Suppressor macrophage (primary cell): ENCODE measurements at places on chromosomes 5 and 9.

- DNase-seq, result no peak
Observed at GRCh38 chr5:81288021-81288433, 13.4 kb upstream of the ZCCHC9 start.

- DNase-seq, result no peak
Observed at GRCh38 chr9:77521091-77521490, 127.0 kb downstream of the GNA14 start.

- no peak for DNase-seq
Observed at GRCh38 chr9:133729617-133730281, 8.4 kb downstream of the SARDH start.

DNA sequence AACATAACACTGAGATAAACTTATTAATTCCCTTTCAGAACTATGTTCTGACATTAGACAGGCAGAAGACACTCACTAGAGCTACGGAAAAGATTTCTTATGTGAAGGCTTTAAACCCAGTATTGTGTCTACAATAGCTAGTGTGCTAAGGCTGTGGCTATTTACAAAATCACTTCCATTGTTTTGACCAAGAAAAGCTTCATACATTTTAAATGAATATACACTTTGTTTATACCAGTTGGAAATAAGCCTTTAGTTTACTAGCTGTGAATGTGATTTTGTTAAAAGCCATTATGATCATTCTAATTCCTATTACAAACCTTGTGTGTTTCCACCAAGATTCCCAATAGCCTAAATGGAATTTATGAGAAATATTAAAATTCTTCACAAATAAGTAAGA lies 83.0 kb downstream of the AGTPBP1 start:
- no peak for DNase-seq

- peak; percentile 38 for DNase-seq
Observed at GRCh38 chr5:219460-219863, 1.3 kb downstream of the SDHA start.

- no peak for DNase-seq
Observed at GRCh38 chr9:87340391-87340790, 157.3 kb upstream of the DAPK1 start.

- peak; percentile 16 for DNase-seq
Observed at GRCh38 chr9:83521411-83521810, 16.8 kb downstream of the FRMD3 start.

- no peak for DNase-seq
Observed at GRCh38 chr9:126628969-126629674, 15.4 kb downstream of the LMX1B start.

- no peak for DNase-seq
Observed at GRCh38 chr9:16864649-16865434, 5.6 kb downstream of the BNC2 start.

- no peak for DNase-seq
Observed at GRCh38 chr5:16886366-16886736, 49.7 kb downstream of the MYO10 start.

- no peak for DNase-seq
Observed at GRCh38 chr5:122341087-122341486, 29.1 kb downstream of the SNCAIP start.

GRCh38 chr9:73595036-73595545 lies 443.4 kb downstream of the ANXA1 start:
- DNase-seq, result no peak

GRCh38 chr9:111438541-111439235 lies 45.5 kb downstream of the ECPAS start:
- no peak for DNase-seq

DNA sequence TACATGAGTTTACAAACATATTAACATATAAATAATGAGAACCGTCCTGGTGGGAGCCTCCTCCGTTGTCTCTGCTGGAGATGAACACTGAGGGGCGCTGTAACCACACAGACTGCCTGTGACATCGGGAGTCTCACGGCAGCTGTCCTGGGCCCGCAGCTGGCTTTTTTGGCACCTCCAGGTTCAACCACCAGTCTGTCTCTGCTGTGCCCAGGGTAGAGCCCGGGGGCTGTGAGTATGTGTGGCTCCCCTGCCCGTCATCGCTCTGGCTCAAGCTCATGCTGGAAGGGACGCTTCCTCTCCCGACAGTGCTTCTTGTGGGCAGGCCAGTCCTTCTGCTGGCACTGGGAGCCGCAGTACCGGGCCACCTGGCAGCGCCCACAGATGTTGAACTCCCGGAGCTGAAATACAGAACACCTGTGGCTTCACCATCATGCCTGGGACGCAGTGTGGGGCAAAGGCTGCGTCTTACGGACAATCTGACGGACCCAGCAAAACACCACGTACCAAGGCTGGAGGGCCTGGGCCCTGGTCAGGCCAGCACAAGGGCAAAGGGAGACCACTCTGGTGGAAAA lies 3.6 kb upstream of the DPH7 start:
- DNase-seq, result peak; percentile 33

DNA sequence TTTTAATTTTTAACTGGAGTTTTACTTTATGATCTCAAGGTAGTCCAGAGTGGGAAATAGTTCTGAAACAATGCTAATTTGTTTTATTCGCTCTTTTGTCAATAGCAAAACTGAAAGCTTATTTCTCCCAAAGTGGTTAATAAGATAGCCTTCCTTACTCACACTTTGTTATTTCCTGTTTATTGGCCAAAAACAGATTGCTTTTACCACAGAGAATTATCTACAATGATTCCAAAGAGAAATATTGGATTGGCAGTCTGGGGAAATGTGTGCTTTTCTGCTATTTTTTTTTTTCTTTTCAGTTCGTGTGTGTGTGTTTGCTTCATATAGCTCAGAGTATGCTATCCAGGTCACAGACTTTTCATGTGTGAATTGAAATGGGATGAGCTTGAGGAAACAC lies 756.7 kb upstream of the RGMB start:
- no peak for DNase-seq

GRCh38 chr5:153970496-153970895 lies 68.2 kb downstream of the FAM114A2 start:
- DNase-seq, result no peak

DNA sequence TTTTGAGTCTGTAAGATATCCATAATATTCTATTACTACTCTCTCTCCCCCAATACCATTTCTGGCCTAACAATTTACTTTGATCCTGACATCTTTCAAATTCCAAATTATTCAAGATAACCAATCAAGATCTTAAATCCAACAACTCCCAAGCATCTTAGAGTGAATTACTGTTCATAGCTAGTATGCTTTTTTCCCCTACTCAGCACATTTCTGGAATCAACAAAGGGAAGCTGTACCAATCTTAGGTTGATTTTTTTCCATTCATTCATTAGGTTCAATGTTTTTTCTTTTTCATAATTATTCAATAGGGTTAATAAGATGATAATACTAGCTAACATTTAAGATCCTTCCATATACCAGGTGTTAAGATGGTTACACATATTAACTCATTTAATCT lies 50.3 kb upstream of the MTMR12 start:
- DNase-seq, result no peak

DNA sequence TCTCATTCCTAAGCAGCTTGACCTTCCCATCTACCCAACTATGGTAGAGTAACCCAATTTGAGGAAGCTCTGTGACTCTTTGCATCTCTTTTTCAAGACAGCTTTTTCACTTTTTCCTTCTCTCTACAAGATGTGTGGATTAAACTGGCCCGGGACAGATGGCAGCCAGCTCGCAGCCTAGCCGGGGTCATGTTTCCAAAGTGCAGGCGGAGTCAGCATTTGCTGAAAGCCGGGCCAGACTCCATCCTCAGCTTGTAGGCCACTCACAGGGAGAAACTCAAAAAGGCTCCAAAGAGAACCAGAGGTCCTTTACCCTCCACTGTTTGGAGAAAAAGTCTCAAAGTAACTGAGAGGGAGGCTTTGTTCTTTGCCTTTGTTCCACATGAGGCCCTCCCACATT lies 286.8 kb upstream of the PANK3 start:
- DNase-seq, result no peak

- no peak for DNase-seq
Observed at GRCh38 chr9:649128-650074, 192.1 kb upstream of the DMRT1 start.

DNA sequence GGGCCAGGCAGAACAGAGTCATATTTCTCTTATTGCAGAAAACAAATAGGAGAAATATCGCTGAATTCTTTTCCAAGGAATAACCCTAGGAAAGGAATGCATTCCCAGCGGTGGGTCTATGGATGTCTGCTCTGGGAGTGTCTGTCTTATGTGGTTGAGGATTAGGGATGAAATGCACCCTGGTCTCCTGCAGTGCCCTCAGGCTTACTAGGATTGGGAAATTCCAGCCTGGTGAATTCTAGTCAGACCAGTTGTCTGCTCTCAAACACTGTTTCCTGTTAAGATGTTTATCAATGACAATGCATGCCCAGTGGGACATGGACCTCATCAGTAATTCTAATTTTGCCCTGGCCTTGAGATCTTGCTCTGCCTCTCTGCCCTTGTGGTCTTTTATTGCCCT lies 136.1 kb upstream of the ELAVL2 start:
- DNase-seq, result no peak

- DNase-seq, result no peak
Observed at GRCh38 chr9:96006961-96007360, 131.5 kb downstream of the ERCC6L2 start.

- no peak for DNase-seq
Observed at GRCh38 chr5:112693301-112693700, 44.4 kb upstream of the APC start.

DNA sequence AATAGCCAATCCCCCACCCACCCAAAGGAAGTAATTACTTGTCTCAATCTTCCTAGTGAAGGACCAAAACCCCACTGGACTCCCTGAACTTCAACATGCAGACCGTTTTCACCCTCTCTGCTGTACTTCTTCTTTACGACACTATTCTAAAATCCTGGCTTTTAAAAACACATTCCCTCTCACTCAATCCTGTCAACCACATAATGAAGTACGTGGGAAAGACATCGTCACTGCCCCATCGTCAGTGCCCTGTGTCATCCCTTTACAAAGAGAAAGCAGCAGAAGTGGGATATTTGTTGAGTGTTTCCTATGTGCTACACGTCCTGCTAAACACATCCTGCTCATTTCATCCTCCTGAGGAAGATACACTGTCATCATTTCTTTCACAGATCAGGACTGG lies 54.2 kb downstream of the MAPKAP1 start:
- DNase-seq, result peak; percentile 76

- DNase-seq, result peak; percentile 63
Observed at GRCh38 chr5:162174358-162174974, 106.9 kb downstream of the GABRG2 start.

GRCh38 chr5:80219391-80219790 lies 36.5 kb downstream of the SERINC5 start:
- DNase-seq, result no peak

DNA sequence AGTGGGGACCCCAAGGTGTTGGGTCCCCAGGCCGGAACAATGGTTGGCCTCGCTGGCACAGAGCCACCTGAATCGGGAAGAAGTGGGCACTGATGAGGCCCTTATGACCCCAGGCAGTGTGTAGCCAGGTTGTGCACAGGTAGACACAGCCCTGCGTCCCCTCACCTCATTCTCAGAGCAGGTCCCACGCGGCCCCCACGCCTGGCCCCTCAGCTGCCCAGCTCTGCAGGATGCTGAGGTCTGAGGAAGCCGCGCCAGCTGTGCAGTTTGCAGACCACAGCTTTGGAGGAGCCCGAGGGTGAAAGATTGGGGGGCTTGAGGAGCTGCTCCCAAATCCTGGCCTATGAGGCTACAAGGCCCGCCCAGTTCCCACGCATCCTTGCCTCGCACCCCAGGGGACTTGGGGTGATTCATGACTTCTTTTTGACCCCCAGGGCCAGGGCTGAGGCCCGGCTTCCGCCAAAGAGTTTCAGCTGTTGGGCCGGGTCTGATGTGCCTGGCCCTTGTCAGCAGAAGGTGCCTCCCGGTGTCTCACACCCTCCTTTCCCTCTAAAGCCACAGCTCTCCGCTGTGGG lies 87.8 kb upstream of the PHYKPL start:
- DNase-seq, result no peak

DNA sequence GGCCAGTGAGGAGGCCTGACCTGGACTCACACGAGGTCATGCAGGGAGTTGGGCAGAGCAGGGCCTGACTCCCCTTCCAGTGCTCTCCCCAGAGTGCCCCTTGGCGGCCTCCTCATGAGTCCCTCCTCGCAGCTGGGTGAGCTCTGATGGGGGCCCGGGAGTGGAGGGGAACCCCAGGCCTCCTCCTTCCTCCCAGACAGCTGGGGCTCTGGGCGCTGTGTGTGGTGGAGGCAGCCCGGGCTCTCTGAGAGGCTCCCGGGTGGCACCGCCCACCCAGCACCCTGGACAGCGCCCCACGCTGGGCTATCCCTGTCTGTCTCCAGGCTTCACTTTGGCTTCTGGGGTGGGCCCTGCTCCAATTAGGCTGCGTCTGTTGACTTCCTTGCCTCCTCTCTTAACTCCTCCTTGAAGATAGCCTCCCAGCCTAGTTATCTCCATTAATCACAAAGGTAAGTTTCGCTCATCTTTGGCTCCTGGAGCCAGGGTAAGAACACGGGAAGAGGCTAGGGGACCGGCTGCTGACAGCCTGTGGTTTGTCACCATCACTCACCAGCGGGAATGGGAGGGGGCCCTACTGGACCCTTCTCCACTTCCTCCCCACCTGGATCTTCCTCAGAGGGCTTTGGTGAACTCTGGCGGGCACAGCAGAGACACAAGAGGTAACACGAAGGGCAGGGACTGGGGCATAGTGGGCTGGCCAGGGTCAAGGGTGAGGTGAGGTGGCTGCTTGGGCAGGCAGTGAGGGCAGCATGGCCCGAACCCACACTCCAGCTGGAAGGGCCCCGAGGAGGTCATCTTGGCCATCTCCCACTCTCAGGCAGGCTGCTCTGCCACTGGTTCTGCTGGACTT lies 13.1 kb downstream of the PSD2 start:
- peak; percentile 35 for DNase-seq

DNA sequence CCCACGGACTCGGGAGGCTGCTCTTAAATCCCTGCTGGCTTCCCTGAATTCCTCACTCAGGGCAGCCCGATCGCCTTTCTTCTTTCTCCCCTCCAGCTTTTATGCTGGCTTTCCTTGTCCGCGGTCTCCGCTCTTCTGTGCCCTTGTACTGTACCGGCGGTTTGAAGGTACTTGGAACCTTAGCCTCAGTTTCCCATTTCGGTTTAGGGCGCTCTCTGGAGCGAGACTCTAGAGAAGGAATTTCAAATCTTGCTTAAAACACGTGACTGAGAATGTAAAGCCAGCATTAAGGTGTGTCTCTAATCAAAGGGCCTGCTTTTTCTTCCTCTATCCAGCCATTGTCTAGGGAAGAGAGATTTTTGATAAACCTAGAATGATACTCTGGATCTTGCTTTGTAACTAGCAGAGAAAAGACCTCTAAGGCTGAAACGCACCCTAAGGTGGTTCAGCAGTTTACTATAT lies 650 bp downstream of the GPR107 start:
- DNase-seq, result no peak

DNA sequence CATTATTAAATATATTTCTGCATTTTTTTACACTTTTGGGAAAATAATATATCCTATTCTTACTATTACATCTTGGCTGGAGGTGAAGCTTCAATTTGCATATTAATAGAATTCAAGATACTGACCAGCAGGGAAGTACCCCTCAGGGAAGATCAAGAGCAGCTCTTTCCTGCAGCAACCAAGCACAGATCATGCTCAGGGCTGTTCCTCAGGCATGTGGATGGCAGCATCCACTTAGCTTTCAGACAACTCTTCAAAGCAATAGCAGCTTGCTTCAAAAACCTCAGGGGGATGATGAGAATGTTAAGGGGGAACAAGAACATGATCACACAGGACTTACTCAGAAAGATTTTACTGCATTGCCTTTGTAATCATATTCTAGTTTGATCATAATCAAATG lies 731.8 kb downstream of the SEMA5A start:
- no peak for DNase-seq

GRCh38 chr9:112176524-112176923 lies 1.4 kb upstream of the SUSD1 start:
- no peak for DNase-seq
